NCI-H2029 (cell line): ENCODE measurements at places on chromosomes 16 and 17.

DNA sequence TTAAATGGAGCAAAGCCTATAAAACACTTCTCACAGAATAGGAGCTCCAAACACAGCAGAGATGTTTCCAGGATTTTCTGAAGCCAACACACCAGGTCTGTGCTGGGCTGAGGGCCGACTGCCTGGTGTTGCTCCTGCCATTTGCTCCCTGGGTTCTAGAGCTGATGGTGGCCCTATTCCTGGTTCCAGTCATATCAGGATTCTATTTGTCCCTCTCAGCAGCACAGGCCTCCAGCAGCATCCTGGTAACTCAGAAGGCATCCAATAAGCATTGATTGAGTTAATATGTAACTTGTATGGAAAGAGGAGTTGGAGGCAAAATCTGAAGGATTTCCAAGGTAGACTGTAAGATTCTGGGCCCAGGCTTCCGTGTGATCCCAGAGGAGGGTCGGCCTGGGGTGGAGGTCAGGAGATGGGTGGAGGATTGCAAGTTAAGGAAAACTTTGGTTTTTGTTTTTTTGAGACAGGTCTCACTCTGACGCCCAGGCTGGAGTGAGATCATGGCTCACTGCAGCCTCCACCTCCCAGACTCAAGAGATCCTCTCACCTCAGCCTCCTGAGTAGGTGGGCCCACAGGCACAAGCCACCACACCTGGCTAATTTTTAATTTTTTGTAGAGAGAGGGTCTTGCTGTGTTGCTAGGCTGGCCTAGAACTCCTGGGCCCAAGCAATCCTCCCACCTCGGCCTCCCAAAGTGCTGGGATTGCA, 5.7 kb downstream of the NUPR1 start:
- no peak for DNase-seq

DNA sequence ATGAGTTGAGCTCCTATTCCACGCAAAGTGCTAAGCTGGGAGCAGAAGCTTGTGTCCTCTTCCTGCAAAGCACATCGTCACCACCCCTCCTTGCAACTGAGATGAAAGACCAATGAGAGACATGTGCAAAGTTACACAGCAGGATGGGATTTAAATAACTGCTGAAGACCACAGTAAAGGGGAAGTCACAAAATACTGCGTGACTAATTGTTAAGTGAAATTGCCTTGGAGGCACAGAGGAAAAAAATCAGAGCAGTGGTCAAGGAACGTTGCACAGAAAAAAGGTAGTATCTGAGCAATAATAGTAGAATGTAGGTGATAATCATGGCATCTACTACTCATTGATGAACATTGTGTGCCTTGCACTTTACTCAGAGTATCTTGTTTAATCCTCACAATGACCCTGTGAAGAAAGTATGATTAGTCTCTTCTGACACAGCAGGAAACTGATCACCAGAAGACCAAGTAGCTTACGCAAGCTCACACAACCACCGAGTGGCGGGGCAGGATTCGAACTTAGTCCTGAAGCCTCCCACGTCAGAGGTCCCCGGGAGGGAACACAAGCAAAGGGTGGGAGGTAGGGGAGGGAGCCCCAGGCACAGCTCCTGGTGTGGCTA, 15.4 kb upstream of the MYO18A start:
- no peak for DNase-seq

GRCh38 chr17:21466550-21466949, 90.4 kb downstream of the KCNJ12 start:
- no peak for DNase-seq

DNA sequence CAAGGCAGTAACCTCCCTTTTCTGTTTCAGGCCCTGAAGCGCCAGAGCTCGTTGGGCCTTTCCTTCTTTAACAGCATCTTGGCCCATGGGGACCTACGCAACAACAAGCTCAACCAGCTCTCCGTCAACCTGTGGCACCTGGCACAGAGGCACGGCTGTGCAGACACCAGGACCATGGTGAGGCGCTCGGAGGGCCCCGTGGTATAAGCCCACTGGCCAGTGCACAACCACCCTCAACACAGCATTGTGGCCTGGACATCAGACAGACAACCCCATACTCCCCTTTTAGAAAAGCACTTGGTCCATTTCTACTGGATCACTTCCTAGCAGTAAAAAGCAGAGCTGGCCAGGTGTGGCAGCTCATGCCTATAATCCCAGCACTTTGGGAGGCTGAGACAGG, 18.6 kb downstream of the KNOP1 start:
- DNase-seq, result no peak
